Type B pancreatic cell (in vitro differentiated cells): ENCODE measurements at places on chromosomes 16 and 17.

DNA sequence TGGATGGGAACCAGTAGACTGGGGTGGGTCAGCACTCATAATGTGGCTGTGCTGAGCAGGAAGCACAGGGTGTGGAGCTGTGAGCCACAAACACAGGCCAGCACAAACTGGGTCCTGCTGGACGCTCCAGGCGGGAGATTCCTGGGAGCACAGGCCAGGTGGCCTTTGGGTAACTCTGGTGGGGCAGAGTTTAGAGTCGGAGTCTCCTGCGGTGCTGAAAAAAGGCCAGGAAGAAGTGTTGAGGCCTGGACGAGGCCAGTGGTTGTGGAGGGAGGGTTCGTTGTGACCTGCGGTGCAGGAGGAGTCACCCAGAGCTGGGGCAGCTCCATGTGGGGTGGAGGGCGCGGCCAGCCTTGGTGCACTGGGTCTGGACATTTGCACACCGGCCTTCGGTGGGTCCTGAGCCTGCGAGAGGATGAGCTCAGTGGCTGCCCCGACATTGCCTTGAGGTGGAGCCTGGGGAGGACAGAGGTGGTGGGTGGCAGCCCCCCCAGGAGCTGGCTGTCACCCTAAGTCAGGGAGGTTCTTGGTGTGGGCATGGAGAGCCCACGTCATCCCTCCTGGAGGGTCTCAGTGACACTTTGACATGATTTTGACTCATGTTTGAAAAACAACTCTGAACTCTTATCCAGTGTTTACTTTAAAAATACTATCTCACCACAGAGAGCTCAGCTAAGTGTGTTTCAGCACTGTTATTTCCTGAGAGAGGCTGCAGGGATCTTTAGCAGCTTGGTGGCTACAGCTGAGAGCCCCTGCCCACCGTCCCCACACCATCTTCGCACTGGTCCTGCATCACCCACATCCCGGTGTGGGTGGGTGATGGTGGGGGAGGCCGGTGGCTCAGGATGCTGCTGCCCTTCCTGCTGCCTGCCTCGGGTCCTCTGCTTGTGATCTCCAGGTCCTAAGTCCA, 98.7 kb downstream of the NPIPB11 start:
- no peak for DNase-seq

- DNase-seq, result no peak
These were observed 19.1 kb downstream of the GPR142 start for GRCh38 chr17:74386386-74386785.

DNA sequence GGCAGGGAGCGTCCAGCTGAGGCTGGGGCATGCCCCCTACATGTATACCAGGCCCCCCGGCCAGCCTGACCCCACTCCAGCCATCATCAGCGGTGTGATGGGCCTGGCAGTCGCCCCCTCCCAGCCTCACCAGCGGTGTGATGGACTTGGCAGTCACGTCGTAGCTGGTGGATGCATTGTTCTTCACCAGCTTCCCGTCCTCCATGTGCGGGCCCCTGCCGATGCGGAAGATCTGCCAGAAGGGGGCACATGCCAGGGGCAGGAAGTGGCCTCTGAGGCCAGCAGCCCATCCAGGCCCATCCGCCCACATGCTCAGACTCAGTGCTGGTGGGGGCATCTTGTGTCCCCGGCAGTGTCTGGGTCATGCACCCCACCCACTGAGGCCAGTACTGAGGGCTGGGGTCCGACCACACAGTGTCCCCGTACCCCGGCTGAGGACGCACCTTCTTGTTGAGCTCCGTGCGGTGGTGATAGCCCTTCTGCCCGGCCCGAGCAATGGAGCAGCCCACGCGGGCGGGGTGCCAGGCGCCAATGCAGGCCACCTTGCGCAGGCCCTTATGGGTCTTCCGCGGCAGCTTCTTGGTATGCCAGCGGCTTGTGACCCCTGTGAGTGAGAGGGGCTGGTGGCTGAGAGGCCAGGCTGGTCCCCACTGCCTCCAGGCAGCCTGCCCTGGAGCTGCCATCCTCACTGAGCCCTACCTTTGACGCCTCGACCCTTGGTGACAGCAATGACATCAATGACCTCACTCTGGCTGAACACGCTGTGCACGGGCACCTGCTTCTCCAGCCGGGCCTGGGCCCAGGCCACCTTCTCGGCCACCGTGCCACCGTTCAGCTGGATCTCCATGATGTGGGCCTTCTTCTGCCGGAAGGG, 3.7 kb upstream of the MSRB1 start:
- no peak for DNase-seq

DNA sequence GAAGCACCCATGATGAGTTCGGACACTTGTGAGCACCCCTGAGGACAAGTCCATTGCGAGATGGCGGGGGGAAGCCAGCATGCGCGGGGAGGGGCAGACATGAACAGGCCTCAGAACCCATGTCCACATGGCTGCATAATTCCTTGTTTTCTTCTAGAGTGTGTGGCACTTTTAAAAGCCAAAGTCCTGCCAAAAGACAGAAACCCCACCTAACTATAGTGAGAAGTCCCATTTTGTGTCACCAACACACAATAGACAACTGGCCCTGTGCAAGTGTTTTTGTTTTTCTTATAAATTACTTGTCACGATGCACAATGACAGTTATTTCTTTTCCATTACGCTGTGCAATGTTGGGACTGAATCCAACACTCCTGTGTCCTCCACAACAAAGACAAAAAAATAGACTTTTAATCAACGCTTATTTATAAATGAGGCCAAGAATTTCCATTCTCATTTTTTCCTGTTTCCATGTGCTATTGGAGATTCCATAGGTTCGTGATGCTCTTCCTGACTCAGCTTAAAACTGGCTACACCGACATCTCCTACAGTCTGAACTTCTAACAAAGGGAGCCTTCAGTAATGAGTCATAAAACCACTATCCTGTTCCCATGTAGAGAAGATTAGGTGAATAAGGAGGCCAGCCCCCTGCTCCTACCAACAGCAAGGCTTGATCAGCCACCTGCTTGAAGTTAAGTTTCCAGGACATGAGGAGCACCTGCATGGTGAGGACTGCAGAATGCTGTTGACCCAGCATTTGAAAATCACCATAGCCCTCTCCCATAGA, 98.9 kb downstream of the ZNF423 start:
- DNase-seq, result no peak

DNA sequence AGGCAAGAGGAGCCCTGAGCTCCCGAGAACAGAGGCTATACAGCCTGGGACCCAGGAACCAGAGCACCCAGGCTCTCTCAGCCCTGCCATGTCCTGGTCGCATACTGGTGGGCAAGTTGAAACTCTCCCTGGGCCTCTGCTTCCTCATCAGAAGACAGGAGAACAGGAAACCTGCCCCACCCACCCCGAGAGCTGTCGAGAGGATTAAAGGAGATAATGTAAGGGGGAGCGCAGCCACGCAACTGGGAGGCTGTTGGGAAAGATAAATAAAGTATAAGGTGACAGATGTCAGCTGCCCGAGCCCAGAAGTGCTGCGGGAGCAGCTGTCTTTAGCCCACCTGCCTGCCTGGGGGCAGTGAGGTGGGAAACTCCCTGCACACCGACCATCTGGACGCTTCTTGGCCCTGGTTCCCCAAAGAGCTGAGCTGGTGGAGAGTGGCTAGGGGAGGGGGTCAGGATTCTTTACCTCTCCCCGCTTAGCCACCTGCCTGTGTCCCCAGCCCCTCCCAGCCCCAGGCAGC, 6.8 kb downstream of the KIF19 start:
- DNase-seq, result no peak

DNA sequence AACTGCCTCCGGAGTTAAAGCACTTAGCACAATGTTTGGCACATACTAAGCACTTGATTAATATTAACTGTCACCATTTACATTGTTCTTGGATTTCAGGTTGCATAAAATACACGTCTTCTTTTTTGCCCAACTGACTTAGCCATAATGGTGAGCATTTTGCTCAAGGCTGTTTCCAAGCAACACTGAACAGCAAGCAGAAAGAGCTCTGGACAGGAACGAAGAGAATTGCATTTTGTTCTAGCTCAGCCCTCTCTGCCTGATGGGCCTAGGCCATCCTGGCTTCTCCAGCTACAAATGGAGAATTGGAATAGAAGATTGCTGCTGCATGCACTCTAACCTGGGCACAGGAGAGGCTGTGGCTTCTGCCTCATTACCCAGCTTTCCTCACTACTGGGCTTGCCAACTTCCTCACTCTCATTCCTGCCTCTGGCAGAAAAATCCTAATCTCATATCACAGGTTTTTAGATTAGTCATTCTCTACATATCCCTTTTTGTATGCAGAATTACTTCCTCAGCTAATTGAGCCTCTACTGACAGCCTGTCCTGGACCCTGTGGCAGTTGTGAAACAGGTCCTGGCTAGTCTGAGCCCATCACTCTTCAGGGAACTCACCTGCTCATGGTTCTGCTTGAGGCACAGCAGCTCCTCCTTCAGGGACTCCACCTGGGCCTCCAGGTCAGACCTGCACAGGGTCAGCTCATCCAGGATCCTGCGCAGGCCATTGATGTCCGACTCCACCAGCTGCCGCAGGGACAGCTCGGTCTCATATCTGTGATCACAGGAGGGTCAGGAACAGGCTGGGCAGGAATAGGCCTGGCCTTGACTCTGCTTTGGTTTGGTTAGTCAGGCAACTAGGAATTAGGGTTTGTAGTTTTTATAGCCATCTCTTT, 2.5 kb downstream of the KRT33A start:
- DNase-seq, result no peak

- no peak for DNase-seq
These were observed 1.8 kb downstream of the NLRP1 start for GRCh38 chr17:5582209-5583185.

DNA sequence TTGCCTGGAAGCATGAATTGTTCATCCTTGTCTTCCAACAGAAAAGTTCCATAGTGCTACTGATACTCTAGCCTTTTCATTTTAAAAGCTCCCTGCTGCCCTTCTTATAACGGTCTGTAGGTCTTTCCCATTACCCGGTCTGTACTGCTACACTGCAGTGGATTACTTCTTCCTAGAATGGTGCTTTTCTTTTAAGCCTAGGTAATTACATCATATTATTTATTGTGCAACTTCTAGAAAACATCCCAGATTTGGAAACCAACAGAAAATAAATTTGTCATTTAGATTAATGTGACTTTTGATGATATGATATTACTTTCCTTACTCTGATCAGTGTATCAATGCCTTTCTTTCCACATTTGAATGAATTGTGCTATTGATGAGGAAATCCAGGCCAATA, 199.4 kb downstream of the TANC2 start:
- no peak for DNase-seq

GRCh38 chr17:57945996-57946797, 9.0 kb downstream of the CUEDC1 start:
- DNase-seq, result no peak

DNA sequence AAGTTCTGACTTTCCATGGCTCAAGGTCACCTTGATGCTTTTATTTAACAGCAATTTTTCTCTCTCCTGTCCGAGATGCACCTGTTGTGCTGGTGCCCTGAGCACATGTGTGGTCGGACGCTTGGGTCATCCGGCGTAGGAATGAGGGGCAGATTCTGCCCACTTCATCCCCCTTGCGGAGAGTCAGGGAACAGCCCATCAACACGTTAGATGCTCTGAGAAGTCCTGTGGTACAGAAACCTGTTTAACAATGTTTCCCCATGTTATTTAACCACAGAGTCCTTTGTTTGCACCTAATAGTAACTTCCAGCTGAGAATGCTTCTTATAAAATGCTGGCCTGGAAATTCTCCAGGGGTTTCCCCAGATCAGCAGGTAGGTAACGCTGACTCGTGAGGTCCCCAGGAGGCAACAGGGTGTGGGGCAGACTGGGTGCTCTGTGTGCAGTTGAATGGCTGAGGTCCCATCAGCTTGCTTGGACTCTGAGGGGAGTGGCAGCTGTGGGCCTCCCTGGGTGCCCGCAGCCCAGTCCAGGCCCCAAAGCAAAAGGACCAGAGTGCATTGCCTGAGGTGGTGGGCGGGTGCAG, 17.8 kb downstream of the DOC2B start:
- no peak for DNase-seq

- no peak for DNase-seq
These were observed at the start of gene ARHGDIA for GRCh38 chr17:81870981-81871386. Gene ARHGDIA, minus strand, starts transcription at chr17:81871337. Its CDS starts 1,407 bp downstream, at chr17:81869930.

DNA sequence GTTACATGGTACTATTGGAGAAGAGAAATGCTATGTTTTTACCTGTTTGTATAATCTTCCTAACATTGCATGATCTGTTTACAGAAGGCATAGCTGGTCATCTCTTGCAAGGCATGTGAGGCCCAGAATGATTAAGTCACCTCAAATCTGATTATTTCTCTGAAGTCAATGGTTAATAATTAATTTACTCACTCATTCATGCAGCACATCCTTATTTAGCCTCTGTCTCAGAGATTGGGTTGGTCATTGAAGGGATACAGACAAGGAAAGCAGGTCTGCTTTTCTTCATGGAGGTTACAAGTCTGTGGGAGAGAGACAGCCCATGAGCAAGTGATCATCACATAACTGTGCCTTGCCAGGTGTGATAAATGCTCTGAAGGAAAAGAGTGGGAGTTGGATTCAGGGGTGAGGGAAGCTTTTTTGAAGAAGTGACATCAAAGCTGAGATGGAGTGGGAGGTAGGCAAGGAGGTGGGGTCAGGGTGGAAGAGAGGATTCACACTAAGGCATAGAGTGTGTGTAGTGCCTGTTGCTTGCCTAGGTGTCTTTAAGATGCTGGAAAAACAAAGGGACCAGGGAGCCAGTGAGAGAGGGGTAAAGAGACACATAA, 16.3 kb upstream of the RBFOX1 start:
- no peak for DNase-seq
